ENCODE measurements at places on chromosomes 16 and 17. TPM values are rescaled to one million over a fixed set of nuclear protein-coding genes. Genes with fewer than 3 reads are reported as not detected.

Gene MYCBPAP
- total RNA-seq = 1.1 TPM

Gene TERB1
- total RNA-seq = under 0.01 TPM

Gene OR3A2
- total RNA-seq = not detected

Gene NAGS
- 6.4 TPM for total RNA-seq

Gene PRSS53
- 1.8 TPM for total RNA-seq

Gene KIAA0753
- total RNA-seq = 13.5 TPM

Gene PYY
- total RNA-seq = not detected

Gene TOP3A
- total RNA-seq = 19.9 TPM

Gene CD300E
- total RNA-seq = not detected

Gene KCNH4
- total RNA-seq = under 0.01 TPM

Gene ALOX15B
- 0.19 TPM for total RNA-seq

Gene FAAP100
- total RNA-seq = 14.8 TPM

Gene PERCC1
- not detected for total RNA-seq

Gene SLC16A11
- total RNA-seq = 0.38 TPM

Gene NUBP2
- total RNA-seq = 73.8 TPM

Gene GNG13
- total RNA-seq = not detected
